ENCODE measurements at places on chromosomes 7 and 10.

DNA sequence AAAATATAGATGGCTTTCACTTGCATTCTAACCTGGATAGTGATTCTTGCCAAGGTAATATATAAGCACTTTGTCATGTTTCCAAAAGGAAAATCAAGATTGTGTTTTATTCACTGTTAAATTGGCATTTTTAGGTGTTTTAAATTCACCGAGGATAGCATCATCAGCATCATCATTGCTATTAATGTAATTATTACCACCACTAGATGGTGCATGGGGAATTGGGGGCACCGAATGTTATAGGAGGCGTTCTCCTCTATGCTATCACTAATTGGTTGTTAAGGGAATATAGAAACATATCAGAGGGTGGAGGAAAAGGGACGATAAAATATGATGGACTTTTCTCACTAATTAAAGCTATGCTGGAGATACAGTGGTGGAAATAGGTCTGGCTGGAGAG lies 95.5 kb downstream of the CELF2 start:
- DNase-seq, result no peak

DNA sequence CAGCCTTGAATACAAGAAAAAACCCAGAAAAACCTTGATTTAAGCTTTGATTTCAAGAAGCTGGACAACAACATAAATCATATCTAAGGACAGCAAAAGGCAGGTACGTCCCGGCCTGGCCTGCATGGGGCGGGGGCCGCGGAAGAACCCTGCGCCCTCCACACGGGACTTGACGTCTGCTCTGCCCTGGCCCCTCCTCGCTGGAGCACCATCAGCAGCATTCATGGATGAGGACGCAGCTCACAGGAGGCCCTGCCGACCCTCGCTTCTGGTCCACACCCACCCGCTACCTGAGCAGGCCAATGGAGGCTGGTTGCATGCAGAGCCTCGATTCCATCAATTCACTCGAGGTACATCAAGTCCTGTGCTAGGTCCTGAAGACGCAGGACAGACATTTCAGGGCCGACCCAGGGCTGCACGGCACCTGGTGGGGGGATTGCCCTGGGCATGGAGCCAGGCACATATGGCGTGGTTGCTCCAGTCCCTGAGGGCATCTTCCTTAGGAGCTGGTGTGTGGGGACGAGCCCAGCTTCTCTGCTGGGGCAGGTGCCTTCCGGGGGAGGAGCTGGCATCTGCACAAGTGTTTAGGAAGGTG lies 63.1 kb upstream of the NKX6-2 start:
- peak; percentile 34 for DNase-seq

DNA sequence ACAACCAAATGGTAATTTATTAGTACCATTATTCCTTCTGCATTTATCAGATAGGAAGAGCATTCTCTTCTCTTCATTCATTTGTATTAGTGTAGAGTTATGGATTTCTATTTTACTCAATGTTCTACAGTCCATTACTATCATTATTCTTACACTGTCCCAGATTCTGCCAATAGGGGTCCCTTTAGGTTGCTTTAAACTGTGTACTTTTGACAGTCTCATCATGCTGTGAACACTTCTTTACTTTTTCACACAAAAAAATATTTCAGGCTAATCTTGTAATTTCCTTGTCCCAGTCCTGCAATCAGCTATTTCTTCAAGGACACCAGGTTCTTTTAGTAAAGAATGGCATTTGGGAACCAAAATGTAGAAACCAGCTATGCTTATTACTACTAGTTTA lies 99.3 kb downstream of the ZNF248 start:
- DNase-seq, result no peak

GRCh38 chr7:149569726-149570422 lies 72.3 kb upstream of the ZNF746 start:
- DNase-seq, result no peak

DNA sequence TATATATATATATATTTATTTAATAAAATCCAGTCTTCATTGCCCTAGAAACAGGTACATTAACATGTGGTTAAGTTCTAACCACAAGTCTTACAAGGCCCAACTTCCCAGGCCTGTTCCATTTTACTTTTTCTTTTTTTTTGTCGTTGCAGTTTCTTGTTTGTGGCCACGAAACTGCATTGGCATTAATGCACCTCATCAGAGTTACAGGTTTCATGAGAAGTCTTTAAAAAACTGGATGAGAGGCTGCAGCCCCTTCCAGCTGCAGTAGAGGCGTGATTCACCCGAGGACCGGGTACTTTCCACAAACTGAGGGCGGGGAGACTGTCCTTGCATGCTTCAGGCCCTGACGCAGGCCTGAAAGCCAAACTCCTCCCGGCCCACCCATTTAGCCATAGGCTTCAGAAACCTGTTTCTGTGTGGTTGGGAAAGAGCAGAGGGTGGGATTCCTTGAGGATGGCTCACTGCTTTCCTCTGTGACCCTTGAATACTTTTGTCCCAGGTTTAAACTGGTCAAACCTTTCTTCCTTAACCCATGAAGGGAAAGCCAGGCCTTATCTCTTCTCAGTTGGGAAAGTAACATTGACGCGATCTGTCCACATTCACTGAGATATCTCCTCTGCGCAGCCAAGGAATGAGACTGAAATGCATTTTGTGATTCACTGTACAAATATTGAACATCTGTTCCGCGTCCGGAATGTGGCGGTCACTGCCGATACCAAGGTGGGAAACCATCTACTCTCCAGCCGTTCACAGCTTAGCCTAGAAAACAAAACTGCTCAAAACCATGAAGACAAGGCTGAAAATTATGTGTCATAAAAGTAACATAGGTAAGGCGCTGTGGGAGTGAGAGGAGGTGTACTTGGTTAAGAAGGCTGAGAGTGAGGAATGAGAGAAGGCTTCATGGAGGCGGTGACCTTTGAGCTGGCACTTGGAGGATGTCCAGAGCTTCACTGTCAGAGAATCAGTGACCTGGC lies 311.7 kb downstream of the GATA3 start:
- DNase-seq, result peak; percentile 96

DNA sequence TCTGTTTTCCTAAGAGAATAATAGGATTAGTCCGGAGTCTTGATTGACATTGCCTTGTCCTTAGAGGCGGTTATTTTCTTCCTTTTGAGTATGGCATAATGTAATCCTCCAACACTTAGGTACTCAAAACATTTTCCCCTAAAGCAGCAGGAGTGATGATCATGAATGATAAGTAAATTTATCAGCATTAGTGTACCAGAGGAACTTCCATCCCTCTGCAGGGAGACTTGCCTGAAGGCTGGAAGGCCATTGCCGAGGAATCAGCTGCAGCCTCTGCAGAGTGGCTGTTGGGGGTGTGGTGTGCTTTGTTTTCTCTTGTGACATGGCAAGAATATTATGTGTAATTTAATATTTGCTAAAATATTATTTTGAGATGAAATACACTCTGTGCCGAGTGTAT lies 56.8 kb downstream of the RAB11FIP2 start:
- no peak for DNase-seq
